ENCODE measurements at places on chromosomes 16 and 17.

DNA sequence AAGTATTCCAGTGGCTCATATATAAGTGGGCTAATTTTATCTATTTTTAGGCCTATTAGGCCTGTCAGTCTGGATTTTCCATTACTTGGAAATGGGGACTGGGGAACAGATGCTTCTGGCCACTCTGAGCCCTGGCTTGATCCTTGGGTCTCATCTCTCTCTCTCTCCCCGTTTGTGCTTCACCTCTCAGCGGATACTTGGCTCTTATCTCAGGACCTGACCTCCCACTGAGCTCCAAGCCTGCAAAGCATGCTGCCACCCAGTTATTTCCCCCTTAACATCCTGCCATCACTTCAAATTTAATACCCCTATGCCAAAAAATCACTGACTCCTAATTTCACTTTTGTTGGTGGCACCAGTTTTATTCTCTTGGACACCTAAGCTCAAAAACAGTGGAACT lies 4.2 kb downstream of the ZNF843 start:
- DNase-seq = no peak

DNA sequence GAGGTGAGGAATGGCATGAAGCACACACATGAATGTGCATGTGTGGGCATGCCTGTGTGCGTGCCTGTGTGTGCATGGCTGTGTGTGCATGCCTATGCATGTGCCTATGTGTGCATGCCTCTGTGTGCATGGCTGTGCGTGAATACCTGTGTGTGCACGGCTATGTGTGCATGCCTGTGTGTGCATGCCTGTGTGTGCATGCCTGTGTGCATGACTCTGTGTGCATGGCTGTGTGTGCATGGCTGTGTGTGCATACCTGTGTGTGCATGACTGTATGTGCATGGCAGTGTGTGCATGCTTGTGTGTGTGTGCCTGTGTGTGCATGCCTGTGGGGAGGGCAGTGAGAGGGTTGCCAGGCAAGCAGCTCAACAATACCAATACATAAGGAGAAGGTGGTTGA lies 276.5 kb upstream of the ERCC4 start:
- no peak for DNase-seq

- DNase-seq = no peak
Observed at GRCh38 chr16:20072874-20073202, 852 bp downstream of the GPR139 start.

DNA sequence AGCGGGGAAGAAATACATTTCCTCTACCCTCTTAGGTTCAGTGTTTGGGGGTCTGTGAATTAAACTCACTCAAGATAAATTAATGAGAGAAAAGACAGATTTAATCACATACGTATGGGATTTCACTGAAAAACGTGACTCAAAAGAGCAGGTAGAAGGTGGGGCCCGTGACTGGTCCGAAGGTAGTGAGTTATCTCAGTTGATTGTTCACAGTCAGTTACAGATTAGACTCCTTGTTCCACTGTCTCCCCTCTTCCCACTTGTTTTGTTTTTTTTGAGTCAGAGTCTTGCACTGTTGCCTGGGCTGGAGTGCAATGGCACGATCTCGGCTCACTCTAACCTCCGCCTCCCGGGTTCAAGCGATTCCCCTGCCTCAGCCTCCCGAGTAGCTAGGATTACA lies 301.2 kb downstream of the SEC14L1 start:
- DNase-seq = no peak

DNA sequence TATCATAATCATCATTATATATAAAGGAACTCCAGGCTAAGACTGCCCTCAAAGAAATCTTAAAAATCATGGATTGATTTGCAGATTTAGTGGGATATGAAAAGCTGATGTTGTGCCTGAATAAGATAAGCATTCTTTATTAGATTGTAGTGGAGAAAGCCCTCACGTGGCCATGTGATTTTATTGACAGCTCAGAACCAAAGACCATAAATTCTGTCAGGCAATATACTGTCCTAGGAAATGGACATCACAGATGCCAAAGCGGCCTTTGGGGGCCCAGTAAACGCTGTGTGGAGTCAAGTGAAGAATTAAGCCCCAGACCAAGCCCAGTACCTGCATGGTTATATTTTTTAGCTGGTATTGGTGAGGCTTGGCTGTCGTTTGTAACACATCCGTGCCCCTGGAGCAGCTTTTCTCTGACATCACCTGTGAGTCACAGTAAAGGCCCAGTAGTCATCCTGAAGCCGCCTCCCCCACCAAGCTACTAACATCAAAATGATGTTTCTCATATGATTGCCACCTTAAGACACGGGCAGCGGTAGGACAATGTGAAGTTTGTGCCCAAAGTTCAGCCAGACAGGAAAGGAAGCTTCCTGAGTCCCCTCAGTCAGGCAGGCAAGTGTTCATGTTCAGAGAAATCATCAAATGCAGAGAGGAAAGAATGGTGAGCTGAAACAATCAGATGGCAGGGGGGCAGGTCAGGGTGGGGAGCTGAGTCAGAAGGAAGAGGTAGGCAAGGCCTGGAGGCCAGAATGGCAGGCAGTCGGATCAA lies 209.4 kb downstream of the IRX3 start:
- DNase-seq = peak; percentile 43

GRCh38 chr17:29716566-29716965 lies 93.9 kb upstream of the CORO6 start:
- DNase-seq = no peak

DNA sequence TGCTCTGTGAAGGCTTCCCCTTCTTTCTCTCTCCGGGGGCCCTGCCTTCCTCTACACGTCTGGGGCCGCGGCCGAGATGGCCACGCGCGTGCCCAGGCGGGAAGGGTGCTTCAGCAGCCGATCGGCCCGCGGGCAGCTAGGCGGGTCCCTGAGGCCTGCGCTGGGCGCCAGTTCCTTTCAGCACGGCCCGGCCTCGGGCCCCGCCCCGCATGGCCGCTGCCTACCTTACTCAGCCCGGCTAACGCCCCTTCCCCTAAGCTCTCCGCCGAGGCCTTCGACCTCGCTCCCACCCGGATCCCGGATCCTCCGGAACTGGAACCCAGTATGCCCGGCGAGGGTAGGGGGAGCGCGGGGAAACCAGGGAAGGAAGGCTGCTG lies 335 bp downstream of the TMEM11 start:
- DNase-seq = peak; percentile 34

- DNase-seq = no peak
Observed at GRCh38 chr17:79922798-79923197, 83.6 kb upstream of the CBX4 start.

GRCh38 chr17:2264067-2264860 lies 39.3 kb downstream of the SMG6 start:
- DNase-seq = no peak

GRCh38 chr17:60390925-60391470 lies 935 bp downstream of the USP32 start:
- DNase-seq = no peak

GRCh38 chr17:54085020-54085419 lies 262.3 kb downstream of the KIF2B start:
- DNase-seq = no peak

GRCh38 chr16:85447693-85448313 lies 165.3 kb upstream of the GSE1 start:
- DNase-seq = no peak

DNA sequence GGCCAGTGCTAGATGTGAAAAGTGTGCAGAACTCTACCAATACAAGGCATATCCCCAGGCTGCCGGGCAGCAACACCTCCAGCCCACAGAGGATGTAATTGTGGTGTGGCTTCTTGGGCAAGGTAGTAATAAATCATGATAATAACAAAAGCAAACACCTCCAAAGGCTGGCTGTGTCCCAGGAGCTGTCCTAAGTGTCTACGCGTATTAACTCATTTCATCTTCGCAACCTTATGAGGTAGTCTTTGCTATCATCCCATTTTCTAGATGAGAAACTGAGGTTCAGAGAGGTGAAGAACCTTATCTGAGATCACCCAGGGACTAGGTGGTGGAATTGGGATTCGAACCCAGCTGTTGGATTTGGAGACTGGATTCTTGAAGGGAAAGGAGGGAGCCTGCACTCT lies 5.3 kb downstream of the PDK2 start:
- no peak for DNase-seq

DNA sequence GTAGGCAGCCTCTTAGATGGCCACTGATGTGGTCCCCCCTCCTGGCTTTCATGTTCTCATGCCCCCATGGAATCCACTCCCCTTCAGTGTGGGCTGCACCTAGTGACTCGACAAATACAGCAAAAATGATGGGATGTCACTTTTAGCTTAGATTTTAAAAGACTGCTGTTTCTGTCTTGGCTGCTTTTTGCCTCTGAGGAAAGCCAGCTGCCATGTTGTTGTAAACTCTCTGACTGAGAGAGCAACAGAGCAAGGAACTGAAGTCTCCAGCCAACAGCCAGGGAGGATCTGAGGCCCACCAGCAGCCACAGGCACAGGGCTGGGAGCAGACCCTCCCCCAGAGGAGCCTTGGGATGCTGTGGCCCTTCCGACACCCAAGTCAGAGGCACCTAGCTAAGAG lies 60.6 kb upstream of the MARCHF10 start:
- no peak for DNase-seq

GRCh38 chr16:8594149-8594666 lies 3.9 kb upstream of the TMEM114 start:
- DNase-seq = no peak

DNA sequence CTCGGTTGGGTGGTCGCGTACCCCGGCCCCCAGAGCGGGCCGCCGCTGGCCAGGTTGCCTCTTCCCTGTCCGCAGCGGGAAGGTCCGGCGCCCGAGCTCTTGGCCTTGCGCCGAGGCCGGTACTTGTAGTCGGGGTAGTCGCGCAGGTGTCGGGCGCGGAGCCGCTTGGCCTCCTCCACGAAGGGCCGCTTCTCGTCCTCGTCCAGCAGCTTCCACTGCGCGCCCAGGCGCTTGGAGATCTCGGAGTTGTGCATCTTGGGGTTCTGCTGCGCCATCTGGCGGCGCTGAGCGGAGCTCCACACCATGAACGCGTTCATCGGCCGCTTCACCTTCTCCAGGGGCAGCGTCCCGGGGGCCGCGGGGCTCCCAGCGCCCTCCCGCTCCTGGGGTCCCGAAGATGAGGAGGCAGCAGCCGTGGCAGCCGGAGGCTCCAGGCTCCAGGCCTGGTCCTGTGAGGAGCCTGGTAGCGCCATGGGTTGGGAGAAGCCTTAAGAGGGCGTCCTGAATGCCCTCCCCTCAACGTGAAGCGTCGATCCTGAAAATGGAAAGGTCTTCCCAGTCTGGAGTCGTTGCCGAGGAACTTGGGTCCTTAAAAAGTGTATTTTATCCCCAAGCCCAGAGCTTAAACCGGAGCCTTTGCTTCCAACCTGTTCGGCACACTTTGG lies 558 bp downstream of the SOX15 start:
- peak; percentile 85 for DNase-seq

- no peak for DNase-seq
Observed at GRCh38 chr17:31919802-31920525, 16.8 kb upstream of the SUZ12 start.

DNA sequence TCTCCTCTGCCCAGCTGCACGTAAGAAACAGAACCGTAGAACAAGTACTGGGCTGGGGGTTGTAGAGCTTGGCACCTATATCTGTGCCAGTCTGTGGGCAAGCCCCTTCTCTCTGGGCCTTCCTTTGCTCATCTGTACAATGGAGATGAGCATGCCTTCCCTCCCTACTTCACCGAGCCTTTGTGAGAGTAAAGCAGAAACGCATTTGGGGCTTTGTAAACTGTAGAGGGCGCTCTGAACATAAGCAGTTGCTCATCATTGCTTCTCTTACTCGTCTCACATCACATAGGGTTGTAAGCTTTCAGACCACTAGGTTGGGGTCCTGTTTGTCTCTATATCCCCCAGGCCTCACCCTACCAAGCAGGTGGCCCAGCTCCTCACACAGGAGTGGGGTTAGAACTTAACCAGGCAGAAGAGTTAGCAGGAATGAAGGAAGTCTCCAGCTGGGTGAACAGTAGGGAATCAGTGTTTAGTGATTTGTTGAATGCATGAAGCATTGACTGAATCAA lies 15.1 kb downstream of the SAMD14 start:
- peak; percentile 61 for DNase-seq
